ENCODE measurements at places on chromosomes 11 and 22.

- DNase-seq = no peak
Measured at GRCh38 chr11:109121173-109121932, 300.6 kb upstream of the C11orf87 start.

DNA sequence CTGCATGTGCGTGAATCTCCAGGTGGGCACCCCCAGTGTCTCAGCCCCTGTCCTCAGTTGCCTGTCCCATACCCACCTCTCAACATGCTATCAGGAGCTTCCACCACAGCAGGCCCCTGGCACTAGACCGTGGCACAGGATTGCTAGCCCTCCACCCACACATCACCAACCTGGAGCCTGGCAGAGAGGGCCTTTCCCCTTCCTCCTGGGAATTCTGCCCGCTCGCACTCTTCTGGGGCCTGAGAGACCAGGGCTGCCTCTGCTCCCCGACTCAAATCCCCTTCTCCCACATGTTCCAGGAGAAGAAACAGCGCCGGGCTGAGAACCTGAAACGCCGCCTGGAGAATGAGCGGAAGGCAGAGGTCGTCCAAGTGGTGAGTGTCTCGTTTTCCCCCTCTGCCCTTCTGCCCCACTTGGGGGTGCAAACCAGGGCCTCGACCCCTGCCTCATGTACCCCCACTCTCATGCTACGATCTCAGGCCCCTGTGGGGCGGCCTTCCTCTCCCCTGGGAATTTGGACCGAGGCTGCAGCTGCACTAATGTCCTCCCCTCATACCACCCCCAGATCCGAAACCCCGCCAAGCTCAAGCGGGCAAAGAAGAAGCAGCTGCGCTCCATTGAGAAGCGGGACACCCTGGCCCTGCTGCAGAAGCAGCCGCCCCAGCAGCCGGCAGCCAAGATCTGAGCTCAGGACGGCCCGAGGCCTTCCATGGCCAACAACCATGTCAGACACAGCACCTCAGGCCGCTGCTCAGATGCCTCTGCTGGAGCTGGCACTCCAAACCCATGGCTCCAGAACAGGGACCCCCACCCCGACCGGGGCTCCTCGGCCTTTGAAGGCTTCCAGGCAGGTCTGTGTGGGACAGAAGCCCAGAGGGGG lies 5.9 kb downstream of the PTGDR2 start:
- DNase-seq = no peak

- no peak for DNase-seq
Measured at GRCh38 chr22:50287731-50288130, 17.6 kb upstream of the MAPK11 start.

- DNase-seq = no peak
Measured at GRCh38 chr11:110148775-110149744, 55.9 kb downstream of the ZC3H12C start.

GRCh38 chr11:109821511-109821910 lies 271.7 kb upstream of the ZC3H12C start:
- DNase-seq = no peak

- DNase-seq = peak; percentile 3
Measured at GRCh38 chr22:33922349-33922681, 2.0 kb upstream of the LARGE1 start.

DNA sequence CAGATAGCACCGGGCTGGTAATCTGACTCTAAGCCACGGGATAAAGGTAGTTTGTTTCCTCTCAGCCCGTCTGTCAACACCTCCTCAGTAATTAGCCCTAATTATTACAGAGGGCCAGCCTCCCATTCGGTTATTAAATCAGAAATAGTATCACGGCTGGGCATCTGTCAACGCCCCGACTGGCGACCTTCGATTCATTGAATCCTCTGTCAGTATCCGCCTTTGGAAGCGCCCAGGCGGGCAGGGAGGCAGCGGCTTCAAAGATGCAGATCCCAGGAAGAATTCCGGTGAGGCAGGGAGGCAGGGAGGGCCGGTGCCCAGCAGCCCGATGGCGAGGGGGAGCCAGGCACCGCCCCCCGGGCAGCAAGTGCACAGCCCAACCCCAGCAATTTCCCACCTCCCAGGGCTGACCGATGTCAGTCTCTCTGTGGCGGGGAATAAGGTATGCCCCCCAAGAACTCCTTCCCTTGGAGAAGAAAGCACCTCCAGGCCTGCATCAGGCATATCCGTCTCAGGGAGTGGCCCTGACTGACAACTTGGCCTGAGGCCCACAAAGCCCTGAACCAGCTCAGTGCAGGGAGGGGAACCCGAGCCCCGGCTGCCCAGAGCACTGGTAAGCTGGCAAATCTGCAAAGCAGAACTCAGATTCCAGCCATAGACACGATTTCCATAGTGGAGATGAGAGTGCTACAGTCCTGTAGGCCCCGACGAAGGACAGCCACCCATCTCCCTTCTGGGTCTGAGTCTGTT lies 11.4 kb downstream of the GNB1L start:
- no peak for DNase-seq

GRCh38 chr11:34682825-34683224 lies 61.9 kb downstream of the EHF start:
- DNase-seq = no peak

DNA sequence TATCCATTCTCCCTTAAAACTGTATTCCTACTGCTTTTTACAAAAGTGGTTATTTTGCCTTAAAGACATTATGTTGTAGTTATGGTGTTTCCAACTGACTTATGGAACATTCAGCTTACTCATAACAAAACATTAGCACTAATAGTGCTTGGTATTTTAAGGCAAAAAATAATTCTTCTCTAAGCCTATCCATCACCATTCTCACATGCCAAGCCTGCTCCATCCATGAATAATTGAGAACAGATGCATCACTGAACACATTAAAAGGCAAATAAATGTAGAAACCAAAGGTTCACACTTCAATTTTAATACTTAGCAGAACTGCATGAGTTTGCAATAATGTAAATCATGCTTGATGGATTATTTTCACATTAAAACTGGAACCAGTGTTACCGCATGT lies 42.3 kb upstream of the DDI1 start:
- no peak for DNase-seq

DNA sequence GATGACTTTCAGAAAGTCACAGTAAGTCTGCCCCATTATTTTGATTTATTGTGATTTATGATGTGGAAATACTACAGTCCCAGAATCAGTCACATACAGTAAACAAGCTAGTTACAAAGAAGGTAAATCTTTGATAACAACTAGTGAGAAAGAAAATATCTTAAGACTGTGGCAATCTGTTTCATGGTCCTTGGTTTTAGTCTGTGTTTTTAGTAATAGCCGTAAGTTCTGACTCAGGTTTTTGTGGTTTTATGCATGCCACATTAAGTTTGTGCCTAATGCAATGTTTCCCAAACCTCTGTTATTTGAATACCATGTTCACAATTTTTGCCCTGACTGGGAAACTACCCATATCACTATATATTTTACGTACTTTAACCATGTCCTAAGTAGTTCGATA lies 6.7 kb downstream of the CEP295 start:
- DNase-seq = no peak

- DNase-seq = no peak
Measured at GRCh38 chr11:121329781-121330395, 37.3 kb downstream of the SC5D start.

DNA sequence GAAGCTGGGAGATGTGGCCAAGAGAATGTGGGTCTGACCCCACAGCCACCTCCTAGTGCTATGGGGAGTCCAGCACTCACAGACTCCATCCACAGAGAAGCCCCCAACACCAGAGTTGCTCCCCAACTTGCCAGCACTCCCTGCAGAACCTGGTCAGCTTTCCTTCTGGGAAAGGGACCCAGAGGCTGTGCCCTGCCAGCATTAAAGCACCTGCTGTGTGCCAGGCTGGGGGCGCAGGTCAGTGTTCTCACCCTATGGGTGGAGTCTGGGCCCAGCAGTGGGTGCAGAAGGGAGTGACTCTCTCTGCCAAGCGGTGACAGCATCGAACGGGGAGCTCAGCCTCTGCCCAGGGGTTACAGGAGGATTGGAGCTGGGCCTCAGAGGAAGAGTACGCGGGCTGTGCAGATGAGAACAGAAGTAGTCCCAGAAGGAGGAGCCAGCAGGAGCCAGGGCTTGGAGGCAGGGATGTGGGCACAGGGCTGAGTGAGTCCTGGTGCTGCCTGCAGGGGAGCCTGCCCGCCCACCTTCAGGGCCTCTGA lies 114.4 kb downstream of the MPPED1 start:
- no peak for DNase-seq

- no peak for DNase-seq
Measured at GRCh38 chr11:81421251-81421860, 1312.3 kb downstream of the FAM181B start.

DNA sequence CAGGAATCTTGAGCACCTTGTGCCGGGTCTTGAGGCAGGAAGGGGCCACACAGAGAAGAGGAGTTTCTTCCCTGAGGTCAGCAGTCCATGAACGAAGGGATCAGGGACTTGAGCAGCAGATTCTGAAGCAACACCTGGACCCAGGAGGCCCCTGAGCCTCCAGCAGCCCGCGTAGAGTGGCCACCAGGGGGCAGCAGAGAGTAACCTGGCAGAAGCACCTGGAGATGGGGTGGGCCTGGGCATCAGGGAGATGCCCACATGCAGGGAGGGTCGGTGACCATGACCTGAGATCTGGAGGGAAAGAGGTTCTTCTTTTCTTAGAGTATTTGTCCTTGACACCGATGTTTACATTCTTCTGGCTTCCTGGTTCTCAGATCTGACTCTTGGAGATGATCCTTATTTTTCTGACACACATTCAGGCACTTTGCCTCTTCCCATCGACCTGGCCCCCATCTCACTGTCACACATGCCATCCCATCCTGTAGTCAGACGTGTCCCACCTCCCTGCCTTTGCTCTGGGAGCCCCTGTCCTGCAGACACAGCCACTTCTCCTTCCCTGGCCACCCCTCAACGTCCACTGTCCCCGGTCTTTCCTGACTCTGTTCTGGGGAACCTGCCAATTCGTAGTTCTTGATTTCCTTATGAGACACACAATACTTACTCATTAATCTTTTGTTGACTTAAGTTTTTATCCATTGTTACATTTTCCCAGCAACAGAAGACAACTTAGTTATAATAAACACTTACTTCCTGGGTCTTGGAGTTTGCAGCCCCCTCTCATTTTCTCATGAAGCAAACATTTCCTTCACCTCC lies 66.5 kb downstream of the GGTLC2 start:
- peak; percentile 80 for DNase-seq

GRCh38 chr11:83007909-83008580 lies 63.7 kb downstream of the RAB30 start:
- DNase-seq = no peak

GRCh38 chr22:17641269-17641668 lies 2.7 kb downstream of the BCL2L13 start:
- no peak for DNase-seq

DNA sequence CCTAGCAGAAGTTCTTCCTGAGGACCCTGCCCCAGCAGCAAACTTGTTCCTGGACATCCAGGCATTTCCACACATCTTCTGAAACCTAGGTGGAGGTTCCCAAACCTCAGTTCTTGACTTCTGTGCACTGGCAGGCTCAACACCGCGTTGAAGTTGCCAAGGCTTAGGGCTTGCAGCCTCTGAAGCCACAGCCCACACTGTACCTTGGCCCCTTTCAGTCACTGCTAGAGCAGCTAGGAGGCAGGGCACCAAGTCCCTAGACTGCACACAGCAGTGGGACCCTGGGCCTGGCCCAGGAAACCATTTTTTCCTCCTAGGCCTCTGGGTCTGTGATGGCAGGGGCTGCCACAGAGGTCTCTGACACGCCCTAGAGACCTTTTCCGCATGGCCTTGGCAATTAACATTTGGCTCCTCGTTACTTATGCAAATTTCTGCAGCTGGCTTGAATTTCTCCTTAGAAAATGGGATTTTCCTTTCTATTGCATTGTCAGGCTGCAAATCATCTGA lies 159.0 kb downstream of the SBF2 start:
- no peak for DNase-seq

GRCh38 chr11:17294033-17294432 lies 17.5 kb downstream of the NUCB2 start:
- no peak for DNase-seq

- no peak for DNase-seq
Measured at GRCh38 chr11:2655016-2655719, 44.6 kb downstream of the KCNQ1OT1 start.

DNA sequence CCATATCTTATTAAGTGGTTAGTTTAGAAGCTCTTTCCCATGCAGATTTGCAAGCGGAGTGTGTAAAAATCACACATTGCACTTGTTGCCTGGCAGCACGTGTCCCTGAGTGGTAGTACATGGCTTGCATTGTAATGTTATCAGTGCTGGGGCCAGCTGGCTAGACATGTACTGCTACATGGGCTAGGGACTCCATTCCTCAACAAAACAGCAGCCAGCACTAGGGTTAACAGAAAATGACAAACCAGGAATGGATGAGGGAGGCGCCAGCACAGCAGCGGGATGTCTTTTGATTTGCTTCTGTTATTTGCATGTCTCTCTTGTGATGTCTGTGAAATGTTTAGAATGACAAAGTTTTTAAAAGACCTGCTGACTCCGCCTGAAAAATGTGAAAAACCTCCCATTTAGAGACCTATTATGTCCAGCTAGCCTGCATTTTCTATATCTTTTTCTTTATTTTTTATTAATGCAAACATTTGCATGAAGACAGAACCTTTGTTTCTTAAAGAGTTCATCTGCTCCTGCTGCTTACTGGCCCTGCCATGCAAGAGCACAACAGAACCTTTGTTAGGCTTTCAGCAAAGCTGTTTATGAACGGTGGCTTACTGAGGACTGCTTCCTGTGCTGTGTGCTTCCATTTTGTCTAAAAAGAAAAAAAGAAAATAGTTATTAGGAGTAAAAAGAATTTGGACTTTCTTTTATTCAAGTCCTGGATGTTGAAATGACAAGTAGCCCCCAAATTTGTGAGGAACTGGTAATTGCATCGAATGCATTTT lies 40.7 kb downstream of the CSTPP1 start:
- DNase-seq = no peak

DNA sequence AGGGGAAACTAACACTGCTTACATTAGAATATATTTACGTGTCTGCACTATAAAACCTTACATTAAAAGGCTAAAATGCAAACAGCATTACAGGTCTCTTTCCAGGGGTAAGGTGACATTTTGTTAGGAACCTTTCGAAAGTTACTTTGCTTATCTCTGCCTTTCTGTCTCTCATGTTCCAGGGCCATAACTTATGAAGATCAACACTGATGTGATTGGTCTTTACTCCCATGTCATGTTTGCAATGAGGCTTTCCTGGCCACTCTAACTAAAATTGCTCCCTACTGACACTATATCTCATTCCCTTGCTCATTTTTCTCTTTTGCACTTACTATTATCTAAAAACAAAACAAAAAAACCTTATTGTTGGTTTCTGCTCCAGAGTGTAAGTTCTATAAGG lies 119.0 kb downstream of the JRKL start:
- no peak for DNase-seq

GRCh38 chr22:35540595-35541253 lies at the start of gene RASD2:
TSS of gene RASD2 (plus strand) at chr22:35540831. CDS start at chr22:35546810, 5,979 bp downstream.
- peak; percentile 63 for DNase-seq

- DNase-seq = no peak
Measured at GRCh38 chr11:58286249-58286648, 18.2 kb upstream of the OR10W1 start.

- no peak for DNase-seq
Measured at GRCh38 chr11:106925245-106925644, 93.0 kb downstream of the GUCY1A2 start.

GRCh38 chr11:22730319-22730718 lies 63.9 kb downstream of the GAS2 start:
- DNase-seq = no peak

- no peak for DNase-seq
Measured at GRCh38 chr11:122176651-122177050, 60.6 kb upstream of the BLID start.
